ENCODE measurements at places on chromosomes 6 and 20. TPM values are rescaled to one million over a fixed set of nuclear protein-coding genes. Genes with fewer than 3 reads are reported as not detected.

DNA sequence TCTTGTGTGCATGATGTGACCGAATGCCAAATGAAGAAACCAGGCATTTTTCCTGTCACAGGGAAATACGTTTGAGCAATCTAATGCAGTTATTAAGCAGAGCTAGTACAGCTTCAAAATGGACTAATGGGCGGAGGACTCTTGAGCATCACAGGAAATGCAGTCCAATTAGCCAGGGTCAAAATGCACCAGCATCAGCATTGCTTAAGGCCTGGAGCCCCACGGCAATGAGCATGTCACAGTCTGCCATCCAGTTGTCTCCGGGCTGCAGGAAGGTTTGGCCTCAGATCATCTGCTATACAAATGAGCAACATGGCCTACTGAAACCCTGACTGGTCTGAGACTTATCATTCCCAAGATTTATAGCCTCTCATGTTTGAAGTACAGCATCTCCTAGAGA is 652.1 kb upstream of the SLC35B3 start:
- DNase-seq = no peak

- no peak for DNase-seq
Measured at GRCh38 chr6:9388596-9388995, 953.3 kb upstream of the SLC35B3 start.

DNA sequence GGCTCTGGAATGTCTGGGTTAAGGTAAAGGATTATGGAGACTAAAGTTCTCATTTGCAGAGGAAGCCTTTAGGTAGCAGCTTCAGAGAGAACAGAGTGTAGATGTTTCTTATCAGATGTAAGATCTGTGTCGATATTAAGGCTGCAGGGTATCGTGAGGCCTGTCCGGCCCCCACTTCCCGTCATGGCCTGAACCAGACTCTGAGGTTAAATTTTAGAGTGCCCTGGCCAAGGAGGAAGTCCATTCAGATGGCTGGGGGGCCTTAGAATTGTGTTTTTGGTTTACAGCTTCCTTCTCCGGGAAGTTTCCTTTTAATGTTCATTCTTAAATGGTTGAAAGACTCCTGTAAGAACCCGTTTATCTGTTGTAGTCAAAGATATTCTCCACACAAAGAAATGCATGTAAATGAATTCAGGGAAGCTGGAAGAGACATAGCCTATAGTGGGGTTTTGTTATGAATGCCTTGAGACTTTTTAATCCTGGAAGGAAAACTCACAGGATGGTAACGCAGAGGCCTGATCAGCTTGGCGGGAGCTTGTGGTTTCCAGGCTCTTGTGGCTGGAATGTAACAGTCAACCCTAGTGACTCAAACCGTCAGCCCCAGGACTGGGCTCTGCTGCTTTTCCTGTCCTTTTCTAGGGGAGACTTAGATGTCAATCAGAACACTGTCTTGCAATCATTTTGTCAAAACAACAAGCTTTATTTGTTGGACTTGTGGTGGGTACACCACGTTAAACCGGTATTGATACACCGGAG is 34.7 kb downstream of the KIF25 start:
- peak; percentile 80 for DNase-seq

GRCh38 chr20:38581013-38581412 is at the start of gene ADIG:
TSS of gene ADIG (plus strand) at chr20:38581197. CDS start at chr20:38581251, 54 bp downstream.
- no peak for DNase-seq

DNA sequence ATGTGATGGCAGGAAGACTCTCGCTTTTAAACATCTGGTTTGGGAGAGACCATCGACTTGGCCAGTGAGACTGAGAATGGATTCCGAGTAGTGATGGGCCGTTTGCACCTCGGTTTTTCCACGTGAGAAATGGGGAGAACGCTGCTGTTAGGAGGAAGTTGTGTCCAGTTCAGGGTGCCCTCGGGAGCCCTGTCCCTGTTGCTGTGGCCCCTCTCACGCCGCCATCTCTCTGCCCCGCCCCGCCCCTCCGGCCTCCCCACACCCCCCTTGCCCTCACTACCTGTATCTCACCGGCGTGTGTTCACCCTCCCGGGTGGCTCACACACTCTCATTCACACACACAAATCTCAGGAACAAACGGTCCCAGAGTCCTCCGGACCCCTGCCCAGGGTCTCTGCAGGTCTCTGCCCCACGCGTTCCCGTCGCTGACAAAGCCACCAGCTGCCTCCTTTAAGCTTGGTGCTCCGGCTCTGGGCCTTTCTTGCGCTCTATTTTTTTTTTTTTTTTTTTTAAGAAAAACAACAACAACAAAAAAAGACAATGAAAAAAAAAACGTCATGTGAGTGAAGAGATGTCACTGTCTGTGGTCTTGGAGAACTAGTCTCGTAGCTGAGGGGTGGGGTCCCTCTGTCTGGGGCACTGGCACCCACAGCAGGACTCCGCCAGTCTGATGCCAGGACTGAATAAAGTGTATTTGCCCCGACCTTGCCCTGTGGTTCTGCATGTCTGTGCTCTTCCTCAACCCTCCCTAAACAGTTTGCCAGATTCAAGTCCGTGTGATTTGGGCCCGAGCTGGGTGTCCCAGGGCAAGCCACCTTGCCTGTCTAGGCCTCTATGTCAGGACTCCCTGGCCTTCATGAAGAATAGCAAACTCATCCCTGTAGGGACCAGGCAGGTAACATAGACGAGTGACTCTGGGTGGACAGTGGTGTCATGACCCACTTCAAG is 2.9 kb downstream of the SOX12 start:
- DNase-seq = no peak

GRCh38 chr6:130262008-130262407 is 39.3 kb upstream of the SAMD3 start:
- DNase-seq = no peak

- no peak for DNase-seq
Measured at GRCh38 chr6:122859676-122860075, 70.6 kb downstream of the SMPDL3A start.

DNA sequence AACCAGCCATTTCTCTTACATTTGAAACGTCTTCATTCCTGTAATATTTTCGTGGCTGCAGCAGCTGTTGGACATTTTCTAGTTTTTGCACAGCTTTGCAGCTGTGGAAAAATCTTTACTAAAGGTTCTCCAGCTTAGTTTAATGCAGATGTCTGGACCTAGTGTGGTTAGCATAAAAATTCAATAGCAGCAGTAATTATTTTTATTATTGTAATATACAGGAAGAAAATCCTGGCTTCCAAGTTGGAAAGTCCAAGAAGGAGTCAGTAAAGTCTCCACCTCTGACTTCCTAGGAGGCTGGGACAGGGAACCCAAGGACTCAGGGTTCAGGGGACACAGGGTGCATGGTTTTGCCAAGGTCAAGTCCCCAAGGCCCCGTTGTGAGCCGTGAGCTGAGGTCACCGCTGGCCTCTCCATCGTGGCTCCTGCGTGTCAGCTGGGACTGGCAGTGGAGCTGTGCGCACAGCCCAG is 230.6 kb downstream of the FNDC1 start:
- no peak for DNase-seq

GRCh38 chr6:52261229-52261628 is 16.9 kb upstream of the IL17F start:
- no peak for DNase-seq

DNA sequence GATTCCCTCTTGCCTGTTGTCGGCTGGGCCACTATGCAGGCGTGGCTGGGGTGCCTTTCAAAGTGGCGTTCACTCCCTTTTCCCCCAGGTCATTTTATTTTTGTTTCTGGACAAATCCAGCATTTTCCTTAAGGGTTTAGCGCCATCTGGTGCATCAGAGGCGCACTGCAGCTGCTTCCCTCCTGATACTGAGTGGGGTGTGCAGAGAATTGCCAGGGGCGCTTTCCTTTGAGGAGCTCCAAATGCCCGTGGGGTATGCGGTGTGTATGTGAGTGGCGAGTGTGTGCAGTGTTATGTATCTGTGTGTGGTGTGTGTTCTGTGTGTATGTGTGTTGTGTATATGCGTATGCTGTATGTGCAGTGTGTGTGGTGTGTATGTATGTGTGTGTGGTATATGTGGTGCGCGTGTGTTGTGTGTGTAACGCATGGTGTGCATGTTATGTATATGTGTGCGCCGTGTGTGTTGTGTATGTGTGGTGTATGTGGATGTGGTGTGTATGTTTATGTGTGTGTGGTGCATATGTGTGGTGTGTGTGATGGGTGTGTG is 100.1 kb upstream of the AGPAT4 start:
- DNase-seq = peak; percentile 60

- DNase-seq = peak; percentile 69
Measured at GRCh38 chr6:1424306-1424927, 35.0 kb downstream of the FOXF2 start.

GRCh38 chr6:47229255-47229654 is 80.5 kb downstream of the TNFRSF21 start:
- no peak for DNase-seq

DNA sequence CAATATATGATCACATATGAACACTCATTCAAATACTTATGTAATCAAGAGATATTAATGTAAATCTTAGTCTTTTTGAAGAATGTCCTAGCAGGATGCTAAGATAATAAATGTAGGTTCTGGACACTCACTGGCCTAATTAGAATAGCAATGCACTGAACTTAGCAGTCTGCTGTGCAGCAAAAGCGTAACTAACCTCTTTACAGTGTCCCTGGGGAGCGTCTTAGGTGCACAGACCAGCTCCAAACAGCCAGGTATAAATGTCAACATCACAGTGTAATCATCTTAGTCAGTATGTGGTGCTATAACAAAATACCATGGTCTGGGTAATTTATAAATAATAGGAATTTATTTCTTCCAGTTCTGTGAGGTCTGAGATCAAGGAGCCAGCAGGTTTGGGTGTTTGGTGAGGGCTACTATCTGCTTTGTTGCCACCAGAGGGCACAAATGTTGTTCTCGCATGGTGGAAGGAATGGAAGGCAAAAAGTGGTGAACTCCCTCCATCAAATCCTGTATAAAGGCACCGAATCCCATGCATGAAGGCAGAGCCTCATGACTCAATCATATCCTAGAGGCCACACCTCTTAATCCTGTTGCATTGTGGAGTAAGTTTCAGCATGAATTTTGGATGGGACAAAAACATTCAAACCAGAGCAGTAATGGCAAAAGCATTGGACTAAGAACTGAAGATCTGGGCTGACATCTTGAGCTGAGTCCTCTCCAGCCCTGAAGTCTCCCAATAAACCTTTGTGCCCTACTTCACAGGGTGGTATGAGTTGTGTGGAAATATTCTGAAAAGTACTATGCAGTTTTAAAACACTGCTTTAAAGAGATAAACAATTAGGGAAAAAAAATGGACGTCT is 41.8 kb upstream of the FOXO3 start:
- peak; percentile 37 for DNase-seq

DNA sequence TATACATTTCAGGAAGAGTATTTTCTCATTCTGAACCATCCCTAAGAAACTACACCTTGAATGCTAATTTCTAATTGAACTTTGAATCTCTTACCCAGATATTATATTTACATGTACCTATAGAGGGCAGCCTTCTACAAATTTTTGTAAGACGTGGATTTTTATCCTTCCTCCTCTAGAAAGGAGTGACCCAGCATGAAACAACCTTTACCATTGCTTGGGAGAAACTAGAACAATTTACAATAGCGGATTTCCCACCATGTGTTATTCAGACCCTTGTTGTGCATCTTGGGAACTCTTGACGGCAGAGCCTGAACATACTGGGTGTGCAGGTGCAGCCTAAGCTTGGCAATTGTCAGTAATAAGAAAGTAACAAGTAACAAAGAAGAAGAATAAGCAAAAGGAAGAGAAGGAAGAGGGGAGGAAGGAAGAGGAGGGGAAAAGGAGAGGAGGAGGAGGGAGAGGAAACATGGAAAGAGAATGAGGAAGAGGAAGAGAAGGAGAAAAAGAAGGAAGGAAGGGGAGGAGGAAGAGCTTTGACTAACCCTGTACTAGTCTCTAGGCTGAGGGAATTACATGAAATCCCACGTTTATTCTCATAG is 10.8 kb upstream of the TAAR1 start:
- DNase-seq = peak; percentile 16

LGSN gene
- total RNA-seq = not detected

BTN1A1 gene
- total RNA-seq = not detected

All from A172 (cell line).